Tibial nerve (tissue), 4 donors: ENCODE measurements at places on chromosomes 16 and 17. TPM values are rescaled to one million over a fixed set of nuclear protein-coding genes. Genes with fewer than 3 reads are reported as not detected.

The SMIM36 gene
- total RNA-seq: not detected

The SP2 gene
- total RNA-seq: 7.2 TPM

GRCh38 chr17:39569126-39569525, 38.6 kb downstream of the NEUROD2 start:
- H3K36me3 ChIP-seq: peaks cover 81% of the 10 kb centered on the region
- H3K27ac ChIP-seq: no peak overlapping the region
- H3K4me3 ChIP-seq: no peak overlapping the region
- no peaks in the 10 kb centered on the region for H3K27me3 ChIP-seq
- peaks cover 15% of the 10 kb centered on the region for H3K4me1 ChIP-seq

DNA sequence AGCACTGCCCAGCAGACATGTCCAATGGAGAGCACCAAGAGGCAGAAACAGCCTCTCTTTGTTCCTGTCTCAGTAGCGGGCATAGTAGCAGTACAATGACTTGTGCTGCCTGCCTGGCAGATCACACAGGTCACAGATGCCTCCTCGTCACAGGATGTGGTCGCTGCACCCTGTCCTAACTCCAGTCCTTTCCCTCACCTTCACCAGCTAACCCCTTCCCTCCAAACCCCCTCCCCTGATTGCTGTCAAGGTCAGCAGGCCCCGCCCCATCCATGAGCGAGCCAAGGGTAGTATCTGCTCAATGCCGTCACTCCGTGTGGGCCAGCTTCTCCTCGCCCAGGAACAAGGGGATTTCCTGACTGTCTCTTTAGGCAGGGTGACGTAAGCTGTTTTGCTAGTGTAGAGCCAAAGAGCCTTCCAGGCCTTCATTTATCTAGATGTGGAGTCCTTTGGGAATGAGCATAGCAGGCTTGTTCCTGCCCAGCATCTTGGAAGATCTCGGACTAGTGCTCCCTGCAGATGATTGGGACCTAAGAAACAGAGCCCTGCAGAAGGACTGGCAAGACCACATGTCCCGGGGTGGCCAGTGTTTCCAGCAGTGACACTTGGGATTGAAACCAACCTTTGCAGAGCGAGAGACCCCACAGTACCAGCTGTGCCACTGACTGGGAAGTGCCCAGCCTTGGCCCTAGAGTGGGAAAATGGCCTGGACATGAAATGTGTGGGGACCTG, 75.9 kb upstream of the TNRC6C start:
- H3K27me3 ChIP-seq: no peaks in the 10 kb centered on the region
- H3K4me3 ChIP-seq: no peak overlapping the region
- H3K4me1 ChIP-seq: no peaks in the 10 kb centered on the region
- DNase-seq: no peak
- peak overlapping the region; percentile 49 for H3K27ac ChIP-seq
- H3K36me3 ChIP-seq: no peaks in the 10 kb centered on the region

DNA sequence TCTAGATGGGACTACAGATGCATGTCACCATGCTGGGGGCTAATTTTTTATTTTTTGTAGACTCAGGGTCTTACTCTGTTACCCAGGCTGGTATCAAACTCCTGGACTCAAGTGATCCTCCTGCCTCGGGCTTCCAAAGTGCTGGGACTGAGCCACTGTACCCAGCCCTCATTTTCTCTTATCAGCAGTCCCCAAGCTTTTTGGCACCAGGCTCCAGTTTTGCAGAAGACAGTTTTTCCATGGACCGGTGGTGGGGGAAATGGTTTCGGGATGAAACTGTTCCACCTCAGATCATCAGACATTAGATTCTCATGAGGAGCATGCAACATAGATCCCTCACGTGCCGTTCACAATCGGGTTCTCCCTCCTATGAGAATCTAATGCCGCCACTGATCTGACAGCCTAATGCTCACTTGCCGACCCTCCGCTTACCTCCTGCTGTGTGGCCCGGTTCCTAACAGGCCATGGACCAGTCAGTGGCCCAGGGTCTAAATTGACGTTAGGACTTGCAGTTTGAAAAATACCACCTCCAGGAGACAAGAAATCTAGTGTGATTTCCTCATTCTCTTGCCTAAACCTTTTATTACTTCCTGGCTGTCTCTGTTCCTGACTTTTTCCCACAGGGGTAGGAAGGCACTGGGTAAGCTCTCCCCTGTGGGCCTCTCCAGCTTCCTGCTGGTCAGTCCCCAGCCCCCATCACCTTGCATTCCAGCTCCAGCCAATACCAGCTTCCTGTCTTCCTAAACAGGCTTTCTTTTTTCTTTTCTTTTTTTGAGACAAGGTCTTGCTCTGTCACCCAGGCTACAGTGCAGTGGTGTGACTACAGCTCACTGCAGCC, 9.3 kb upstream of the CNP start:
- DNase-seq: no peak
- no peaks in the 10 kb centered on the region for H3K27me3 ChIP-seq
- H3K36me3 ChIP-seq: no peaks in the 10 kb centered on the region
- no peaks in the 10 kb centered on the region for H3K4me1 ChIP-seq
- H3K4me3 ChIP-seq: no peak overlapping the region

GRCh38 chr17:75430159-75430974, 24.9 kb upstream of the GRB2 start:
- no peaks in the 10 kb centered on the region for H3K27me3 ChIP-seq
- no peak overlapping the region for H3K4me3 ChIP-seq
- H3K4me1 ChIP-seq: peaks cover 26% of the 10 kb centered on the region

GRCh38 chr17:82400830-82401229, 17.3 kb upstream of the HEXD start:
- no peak overlapping the region for H3K27ac ChIP-seq
- H3K27me3 ChIP-seq: no peaks in the 10 kb centered on the region
- H3K4me3 ChIP-seq: no peak overlapping the region
- H3K4me1 ChIP-seq: peaks cover 36% of the 10 kb centered on the region
- no peak for DNase-seq

DNA sequence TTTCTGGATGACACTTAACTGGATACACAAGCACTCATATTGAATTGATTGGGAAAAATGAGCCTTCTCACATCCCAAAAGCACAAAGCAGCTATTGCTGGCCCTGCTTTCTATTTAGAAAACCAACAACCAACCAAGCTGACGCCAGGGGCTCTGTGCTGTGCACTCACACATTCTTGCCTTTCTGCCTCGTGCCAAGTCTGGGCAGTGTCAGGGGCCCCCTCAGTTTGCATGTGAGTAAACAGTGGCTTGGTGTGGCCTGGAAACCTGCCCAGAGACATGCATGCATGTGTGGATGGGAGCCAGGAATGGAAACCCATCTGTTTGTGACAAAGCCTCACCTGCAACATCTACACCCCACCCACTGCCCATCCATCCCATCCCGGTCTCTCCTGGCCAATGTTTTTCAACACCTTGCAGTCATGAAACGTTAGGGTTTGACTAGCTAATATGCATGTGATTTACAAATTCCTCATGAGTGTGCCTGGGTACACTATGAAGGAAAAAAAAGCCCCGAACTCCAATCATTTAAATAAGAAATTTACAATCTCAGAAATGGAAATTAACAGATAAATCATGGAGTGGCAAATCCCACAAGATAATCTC, 20.4 kb downstream of the MIEF2 start:
- H3K4me3 ChIP-seq: no peak overlapping the region
- no peak overlapping the region for H3K27ac ChIP-seq
- H3K27me3 ChIP-seq: no peaks in the 10 kb centered on the region
- H3K4me1 ChIP-seq: no peaks in the 10 kb centered on the region

GRCh38 chr16:73670836-73671820, 623.2 kb upstream of the ZFHX3 start:
- H3K4me1 ChIP-seq: no peaks in the 10 kb centered on the region
- no peak for DNase-seq
- H3K27ac ChIP-seq: no peak overlapping the region
- H3K27me3 ChIP-seq: no peaks in the 10 kb centered on the region
- no peak overlapping the region for H3K4me3 ChIP-seq
- no peaks in the 10 kb centered on the region for H3K36me3 ChIP-seq

The ZSWIM7 gene
- 17.8 TPM for total RNA-seq

GRCh38 chr17:58329035-58329809, 627 bp upstream of the TSPOAP1 start:
- no peak overlapping the region for H3K4me3 ChIP-seq
- H3K27ac ChIP-seq: no peak overlapping the region
- no peaks in the 10 kb centered on the region for H3K36me3 ChIP-seq
- DNase-seq: no peak

The PPY gene
- not detected for total RNA-seq

The GPR179 gene
- total RNA-seq: 0.21 TPM

GRCh38 chr17:70863436-70864248, 694.3 kb downstream of the KCNJ2 start:
- H3K27ac ChIP-seq: no peak overlapping the region
- H3K4me3 ChIP-seq: no peak overlapping the region
- no peaks in the 10 kb centered on the region for H3K27me3 ChIP-seq
- DNase-seq: no peak

- no peaks in the 10 kb centered on the region for H3K27me3 ChIP-seq
- peak overlapping the region; percentile 41 for H3K4me3 ChIP-seq
- H3K27ac ChIP-seq: peak overlapping the region; percentile 94
- no peak for DNase-seq
- H3K4me1 ChIP-seq: peaks cover 56% of the 10 kb centered on the region
Observed at GRCh38 chr17:7559320-7560171, 996 bp downstream of the TNFSF13 start.

DNA sequence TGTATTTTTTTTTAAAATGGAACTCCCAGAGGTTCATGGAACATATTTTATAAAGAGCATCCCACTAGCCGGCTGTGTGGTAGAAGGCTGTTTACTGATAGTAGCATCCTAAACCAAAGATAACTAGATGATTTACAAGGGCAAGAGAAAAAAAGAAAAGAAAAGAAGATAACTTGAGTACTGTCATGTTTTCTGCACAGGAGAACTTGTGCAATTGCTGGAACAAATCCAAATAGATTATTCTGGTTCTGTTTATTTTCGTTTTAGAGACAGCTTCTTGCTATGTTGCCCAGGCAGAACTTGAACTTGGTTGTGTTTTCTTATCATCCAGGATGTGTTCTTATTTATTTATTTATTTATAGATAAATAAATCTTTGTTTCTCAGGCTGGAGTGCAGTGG, 20.9 kb upstream of the PPM1D start:
- no peak overlapping the region for H3K4me3 ChIP-seq
- no peaks in the 10 kb centered on the region for H3K36me3 ChIP-seq
- peak overlapping the region; percentile 1 for H3K27ac ChIP-seq
- no peaks in the 10 kb centered on the region for H3K27me3 ChIP-seq
- DNase-seq: no peak

DNA sequence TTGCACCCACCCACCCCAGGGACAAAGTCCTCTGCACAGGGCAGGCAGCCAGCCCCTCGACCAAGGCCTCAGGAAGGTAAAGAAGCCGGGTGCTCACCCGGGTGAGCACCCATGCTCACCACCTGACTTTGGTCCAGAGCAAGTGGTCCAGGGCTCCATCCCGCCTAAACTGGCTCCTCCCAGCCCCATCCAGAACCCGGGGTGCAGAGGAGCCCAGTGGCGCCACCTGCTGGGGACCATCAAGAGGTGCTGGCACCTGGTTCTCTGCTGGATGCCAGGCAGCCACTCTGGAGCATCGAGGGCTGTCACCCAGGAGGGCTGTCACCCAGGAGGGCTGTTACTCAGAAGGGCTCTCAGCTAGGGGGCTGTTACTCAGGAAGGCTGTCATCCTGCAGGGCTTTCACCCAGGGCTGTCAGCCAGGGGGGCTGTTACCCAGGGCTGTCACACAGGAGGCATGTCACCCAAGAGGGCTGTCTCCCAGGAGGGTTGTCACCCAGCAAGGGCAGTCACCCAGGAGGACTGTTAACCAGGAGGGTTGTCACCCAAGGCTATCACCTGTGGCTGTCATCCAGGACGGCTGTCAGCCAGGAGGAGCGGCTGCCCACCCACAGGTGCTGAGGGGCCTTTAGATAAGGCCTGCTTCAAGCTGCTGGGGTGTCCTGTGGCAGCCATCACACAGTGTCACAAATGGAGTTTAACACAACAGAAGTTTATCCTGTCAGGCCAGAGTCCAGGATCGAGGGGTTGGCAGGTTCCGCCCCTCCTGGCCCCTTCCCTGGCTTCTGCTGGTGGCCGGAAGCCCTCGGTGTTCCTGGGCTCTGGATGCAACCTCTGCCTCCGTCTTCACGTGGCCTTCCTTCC, 98.5 kb downstream of the TNFRSF13B start:
- H3K36me3 ChIP-seq: no peaks in the 10 kb centered on the region
- H3K4me3 ChIP-seq: no peak overlapping the region
- no peak for DNase-seq
- no peaks in the 10 kb centered on the region for H3K4me1 ChIP-seq
- no peak overlapping the region for H3K27ac ChIP-seq

DNA sequence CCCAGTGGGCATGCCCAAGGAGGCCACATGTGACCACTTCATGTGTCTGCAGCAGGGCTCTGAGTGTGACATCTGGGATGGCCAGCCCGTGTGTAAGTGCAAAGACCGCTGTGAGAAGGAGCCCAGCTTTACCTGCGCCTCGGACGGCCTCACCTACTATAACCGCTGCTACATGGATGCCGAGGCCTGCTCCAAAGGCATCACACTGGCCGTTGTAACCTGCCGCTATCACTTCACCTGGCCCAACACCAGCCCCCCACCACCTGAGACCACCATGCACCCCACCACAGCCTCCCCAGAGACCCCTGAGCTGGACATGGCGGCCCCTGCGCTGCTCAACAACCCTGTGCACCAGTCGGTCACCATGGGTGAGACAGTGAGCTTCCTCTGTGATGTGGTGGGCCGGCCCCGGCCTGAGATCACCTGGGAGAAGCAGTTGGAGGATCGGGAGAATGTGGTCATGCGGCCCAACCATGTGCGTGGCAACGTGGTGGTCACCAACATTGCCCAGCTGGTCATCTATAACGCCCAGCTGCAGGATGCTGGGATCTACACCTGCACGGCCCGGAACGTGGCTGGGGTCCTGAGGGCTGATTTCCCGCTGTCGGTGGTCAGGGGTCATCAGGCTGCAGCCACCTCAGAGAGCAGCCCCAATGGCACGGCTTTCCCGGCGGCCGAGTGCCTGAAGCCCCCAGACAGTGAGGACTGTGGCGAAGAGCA, 4.4 kb downstream of the WFIKKN2 start:
- peaks cover 7% of the 10 kb centered on the region for H3K4me1 ChIP-seq
- H3K36me3 ChIP-seq: no peaks in the 10 kb centered on the region
- no peak overlapping the region for H3K27ac ChIP-seq
- no peak for DNase-seq

The KCNAB3 gene
- 1.4 TPM for total RNA-seq

The AATK gene
- total RNA-seq: 373 TPM

The UNC13D gene
- 53.1 TPM for total RNA-seq

GRCh38 chr17:64540118-64540776, 33.5 kb downstream of the CEP95 start:
- H3K4me1 ChIP-seq: no peaks in the 10 kb centered on the region
- H3K27me3 ChIP-seq: no peaks in the 10 kb centered on the region
- peaks cover 5% of the 10 kb centered on the region for H3K36me3 ChIP-seq
- DNase-seq: no peak
- no peak overlapping the region for H3K4me3 ChIP-seq
